ENCODE measurements at places on chromosomes 2 and 18. TPM values are rescaled to one million over a fixed set of nuclear protein-coding genes. Genes with fewer than 3 reads are reported as not detected.

- DNase-seq: peak; percentile 54
These were observed 14.5 kb downstream of the CKAP2L start for GRCh38 chr2:112749755-112750559.

IWS1 gene
- total RNA-seq: 37.9 TPM

- DNase-seq: peak; percentile 1
These were observed 73.2 kb downstream of the COL3A1 start for GRCh38 chr2:189047171-189047888.

KLHL14 gene
- 53.0 TPM for total RNA-seq

RAB6C gene
- 0.41 TPM for total RNA-seq

All from frontal cortex (tissue), 4 donors.